ENCODE measurements at places on chromosomes 2 and 18. TPM values are rescaled to one million over a fixed set of nuclear protein-coding genes. Genes with fewer than 3 reads are reported as not detected.

The CCDC68 gene
- 3.9 TPM for total RNA-seq

The GALNT5 gene
- not detected for total RNA-seq

The UNC50 gene
- total RNA-seq, result 24.4 TPM

The DRC1 gene
- not detected for total RNA-seq

The EMILIN1 gene
- 7.2 TPM for total RNA-seq

The TMEM247 gene
- not detected for total RNA-seq

The MOCOS gene
- 25.6 TPM for total RNA-seq

The COPS8 gene
- total RNA-seq, result 14.3 TPM

The C2orf42 gene
- 16.7 TPM for total RNA-seq

The GKN1 gene
- not detected for total RNA-seq

The MRPS9 gene
- 19.3 TPM for total RNA-seq

The CNGA3 gene
- not detected for total RNA-seq

The GPR35 gene
- 0.53 TPM for total RNA-seq

The COL6A3 gene
- 10.0 TPM for total RNA-seq

The LONRF2 gene
- 2.5 TPM for total RNA-seq

GRCh38 chr2:102892698-102893310 is 131.0 kb downstream of the TMEM182 start:
- H3K36me3 ChIP-seq, result no peaks in the 10 kb centered on the region
- H3K4me3 ChIP-seq, result no peak overlapping the region
- no peaks in the 10 kb centered on the region for H3K4me1 ChIP-seq
- no peaks in the 10 kb centered on the region for H3K27me3 ChIP-seq
- H3K27ac ChIP-seq, result no peak overlapping the region

DNA sequence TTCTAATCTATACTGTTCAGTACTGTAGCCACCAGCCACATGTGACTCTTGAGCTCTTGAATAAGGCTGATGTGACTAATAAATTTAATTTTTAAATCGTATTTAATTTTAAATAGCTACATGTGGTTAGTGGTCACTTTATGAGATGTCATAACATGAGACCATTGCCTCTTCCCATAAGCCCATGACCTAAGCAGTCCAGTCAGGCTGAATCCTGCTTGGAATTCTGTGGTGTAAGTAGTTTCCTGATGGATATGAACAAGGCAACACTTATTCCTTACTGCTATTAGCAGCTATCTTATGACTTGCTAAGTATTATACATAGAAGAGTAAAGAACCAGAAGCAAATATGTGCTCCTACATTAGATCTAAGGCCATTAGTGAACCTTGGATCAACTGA is 150.0 kb downstream of the DIS3L2 start:
- H3K4me1 ChIP-seq, result no peaks in the 10 kb centered on the region
- H3K27ac ChIP-seq, result no peak overlapping the region
- no peaks in the 10 kb centered on the region for H3K27me3 ChIP-seq
- no peaks in the 10 kb centered on the region for H3K36me3 ChIP-seq
- DNase-seq, result no peak
- no peak overlapping the region for H3K4me3 ChIP-seq

DNA sequence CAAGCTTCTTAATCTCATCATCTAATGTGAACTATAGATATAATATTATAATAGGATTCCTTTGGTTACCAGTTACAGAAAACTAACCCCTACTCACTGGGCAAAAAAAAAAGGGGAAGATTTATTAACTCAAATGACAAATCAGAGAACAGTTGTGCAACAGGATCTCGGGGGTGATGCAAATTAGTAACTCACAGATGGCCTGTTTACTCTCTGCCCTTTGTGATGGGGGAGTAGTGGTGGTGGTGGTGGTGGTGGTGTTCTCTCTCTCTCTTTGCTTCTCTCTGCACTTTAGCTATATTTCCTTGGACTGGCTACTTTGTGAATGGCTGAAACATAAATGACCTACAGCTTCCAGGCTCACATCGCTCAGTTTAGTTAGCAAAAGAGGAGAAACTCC is 59.0 kb downstream of the TMEM247 start:
- no peaks in the 10 kb centered on the region for H3K4me1 ChIP-seq
- DNase-seq, result no peak
- H3K4me3 ChIP-seq, result no peak overlapping the region
- no peaks in the 10 kb centered on the region for H3K27me3 ChIP-seq

GRCh38 chr18:26574958-26575864 is 26.9 kb upstream of the KCTD1 start:
- no peaks in the 10 kb centered on the region for H3K36me3 ChIP-seq
- no peaks in the 10 kb centered on the region for H3K4me1 ChIP-seq
- no peaks in the 10 kb centered on the region for H3K27me3 ChIP-seq
- peak overlapping the region; percentile 35 for H3K4me3 ChIP-seq
- H3K27ac ChIP-seq, result no peak overlapping the region

DNA sequence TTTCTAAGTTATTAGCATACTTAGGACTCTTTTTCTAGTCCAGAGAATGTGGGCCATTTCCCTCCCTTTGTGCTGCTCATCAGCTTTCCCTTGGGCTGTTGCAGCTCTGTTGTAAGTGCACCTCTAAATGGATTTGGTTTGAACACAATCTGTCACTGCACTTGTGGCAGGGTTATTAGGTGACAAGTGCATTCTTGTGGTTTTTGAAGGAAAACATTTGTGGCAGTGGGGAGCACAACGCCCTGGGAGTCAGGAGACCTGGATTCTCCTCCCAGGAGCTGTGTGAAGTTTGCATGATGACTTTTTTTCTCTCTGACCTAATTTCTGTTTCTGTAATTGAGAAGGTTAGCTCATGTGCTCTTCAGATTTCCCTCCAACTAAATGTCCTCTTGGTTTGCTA is 630.9 kb upstream of the FAM98A start:
- no peaks in the 10 kb centered on the region for H3K27me3 ChIP-seq
- H3K4me1 ChIP-seq, result no peaks in the 10 kb centered on the region
- H3K36me3 ChIP-seq, result no peaks in the 10 kb centered on the region
- H3K27ac ChIP-seq, result no peak overlapping the region
- no peak overlapping the region for H3K4me3 ChIP-seq

GRCh38 chr18:37705016-37705415 is 139.4 kb upstream of the CELF4 start:
- no peak overlapping the region for H3K4me3 ChIP-seq
- no peaks in the 10 kb centered on the region for H3K4me1 ChIP-seq
- H3K27ac ChIP-seq, result no peak overlapping the region
- no peak for DNase-seq

GRCh38 chr2:120709608-120710041 is 26.0 kb upstream of the GLI2 start:
- H3K4me3 ChIP-seq, result no peak overlapping the region
- no peaks in the 10 kb centered on the region for H3K27me3 ChIP-seq
- H3K27ac ChIP-seq, result no peak overlapping the region
- H3K36me3 ChIP-seq, result no peaks in the 10 kb centered on the region
- no peaks in the 10 kb centered on the region for H3K4me1 ChIP-seq

GRCh38 chr2:126761981-126762878 is 106.3 kb downstream of the GYPC start:
- H3K27me3 ChIP-seq, result no peaks in the 10 kb centered on the region
- no peaks in the 10 kb centered on the region for H3K4me1 ChIP-seq
- DNase-seq, result no peak
- H3K36me3 ChIP-seq, result no peaks in the 10 kb centered on the region
- H3K27ac ChIP-seq, result no peak overlapping the region

GRCh38 chr2:102048465-102048864 is 56.7 kb downstream of the IL1R2 start:
- H3K4me1 ChIP-seq, result peaks cover 3% of the 10 kb centered on the region
- no peaks in the 10 kb centered on the region for H3K36me3 ChIP-seq
- no peak for DNase-seq
- no peak overlapping the region for H3K4me3 ChIP-seq
- H3K27me3 ChIP-seq, result no peaks in the 10 kb centered on the region

DNA sequence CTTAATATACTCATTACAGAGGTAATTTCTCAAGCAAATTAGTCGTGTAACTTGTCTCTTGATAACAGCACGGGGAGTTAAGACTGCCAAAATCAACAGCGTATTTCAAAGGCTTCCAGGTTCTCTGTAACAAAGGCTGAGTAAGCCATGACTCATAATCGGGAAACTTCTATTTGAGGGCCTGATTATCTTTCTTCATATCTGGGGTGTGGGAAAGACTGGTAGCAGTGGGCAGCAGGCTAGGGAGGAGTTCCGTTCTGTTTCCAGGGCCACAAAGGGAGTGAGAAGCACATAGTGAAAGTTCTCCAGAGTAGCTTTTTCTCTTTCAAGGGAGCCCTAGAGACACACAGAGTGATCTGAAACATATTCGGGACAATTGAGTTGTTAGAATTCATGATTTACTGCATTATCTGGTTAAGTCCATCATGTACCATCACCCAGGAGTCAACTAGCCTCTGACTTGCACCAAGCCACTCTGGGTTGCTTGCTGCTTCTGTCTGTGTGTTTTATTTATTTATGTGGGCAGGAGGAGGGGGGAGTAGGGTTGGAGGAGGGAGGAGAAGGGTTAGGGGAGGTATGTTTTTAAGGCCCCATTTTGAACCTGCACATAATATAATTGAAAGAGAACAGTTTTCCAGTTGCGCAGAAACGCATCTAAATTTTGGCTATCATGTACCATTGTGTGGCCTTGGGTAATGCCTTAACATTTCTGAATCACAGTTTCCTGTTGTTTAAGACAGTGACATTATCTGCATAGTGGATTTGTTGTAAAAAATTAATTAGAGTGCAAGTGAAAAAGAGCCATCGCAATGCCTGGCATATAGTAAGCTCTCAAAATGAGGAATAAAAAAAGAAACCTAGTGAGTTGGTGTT is 80.5 kb upstream of the ITPRID2 start:
- H3K36me3 ChIP-seq, result no peaks in the 10 kb centered on the region
- H3K4me1 ChIP-seq, result peaks cover 4% of the 10 kb centered on the region
- H3K4me3 ChIP-seq, result no peak overlapping the region
- no peak for DNase-seq
- no peaks in the 10 kb centered on the region for H3K27me3 ChIP-seq
- H3K27ac ChIP-seq, result no peak overlapping the region

- DNase-seq, result no peak
- no peaks in the 10 kb centered on the region for H3K4me1 ChIP-seq
- no peak overlapping the region for H3K4me3 ChIP-seq
- H3K36me3 ChIP-seq, result no peaks in the 10 kb centered on the region
These were observed 194.5 kb downstream of the IKZF2 start for GRCh38 chr2:212956665-212957607.

- H3K27me3 ChIP-seq, result no peaks in the 10 kb centered on the region
- no peak overlapping the region for H3K27ac ChIP-seq
- no peaks in the 10 kb centered on the region for H3K36me3 ChIP-seq
- DNase-seq, result no peak
- peaks cover 21% of the 10 kb centered on the region for H3K4me1 ChIP-seq
- no peak overlapping the region for H3K4me3 ChIP-seq
These were observed 21.9 kb downstream of the SMAD2 start for GRCh38 chr18:47908592-47908991.

DNA sequence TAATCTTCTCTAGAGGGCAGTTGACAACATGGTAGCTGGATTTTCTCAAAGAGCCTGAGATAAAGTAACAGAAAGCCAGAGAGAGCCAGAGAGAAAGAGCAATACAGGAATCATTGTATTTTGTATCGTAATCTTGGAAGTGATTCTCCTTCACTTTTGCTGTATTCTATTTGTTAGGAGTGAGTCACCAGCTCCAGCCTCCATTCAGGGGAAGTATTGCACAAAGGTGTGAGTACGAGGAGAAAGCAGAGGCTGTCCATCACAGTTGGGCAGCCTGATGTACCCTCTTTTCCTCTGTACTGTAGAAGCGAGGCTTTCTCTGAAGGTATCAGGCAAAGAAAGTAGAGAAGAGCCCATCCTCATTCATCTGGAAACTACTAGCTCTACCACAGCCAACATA is 176.8 kb downstream of the KCNS3 start:
- H3K36me3 ChIP-seq, result no peaks in the 10 kb centered on the region
- no peak overlapping the region for H3K27ac ChIP-seq
- H3K4me3 ChIP-seq, result no peak overlapping the region
- no peaks in the 10 kb centered on the region for H3K4me1 ChIP-seq

DNA sequence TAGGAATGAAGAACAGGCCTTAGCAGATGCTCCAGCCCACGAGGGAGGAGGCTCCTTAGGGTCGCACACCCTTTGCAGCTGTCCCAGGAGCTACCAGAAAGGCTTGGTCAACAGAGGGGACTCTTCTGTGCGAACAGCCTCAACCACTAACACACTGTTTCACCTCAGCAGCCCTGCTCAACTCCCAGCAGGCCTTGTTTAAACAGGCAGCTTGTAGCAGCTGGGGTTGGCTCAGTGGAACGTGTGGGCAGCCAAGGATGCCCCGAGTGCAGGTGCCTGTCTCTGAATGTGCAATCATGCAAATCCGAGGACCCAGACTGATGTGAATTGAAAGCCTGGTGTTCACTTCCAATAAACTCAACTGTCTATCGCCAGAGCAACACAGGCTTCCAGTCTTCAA is 88.7 kb upstream of the CXCR4 start:
- no peaks in the 10 kb centered on the region for H3K4me1 ChIP-seq
- no peak for DNase-seq
- no peak overlapping the region for H3K4me3 ChIP-seq
- no peak overlapping the region for H3K27ac ChIP-seq
- H3K27me3 ChIP-seq, result no peaks in the 10 kb centered on the region

DNA sequence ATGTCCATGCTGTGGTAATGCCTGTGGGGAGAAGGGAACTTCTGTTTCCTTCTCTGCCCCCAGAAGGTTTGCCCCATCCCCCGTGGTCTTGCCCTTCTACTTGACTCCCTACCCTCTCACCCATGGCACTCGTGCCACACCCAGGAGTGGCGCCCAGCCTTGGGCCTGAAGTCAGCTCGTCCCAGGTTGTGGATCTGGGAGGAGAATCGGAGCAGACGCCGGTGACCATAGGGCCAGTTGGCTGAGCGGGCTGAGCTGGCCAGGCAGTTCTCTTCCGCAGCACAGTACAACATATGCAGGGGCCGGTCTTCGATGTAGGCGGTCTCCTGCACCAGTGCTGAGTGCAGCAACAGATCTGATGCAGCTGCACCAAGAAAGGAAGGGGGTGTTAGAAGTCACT is 4.7 kb downstream of the HTRA2 start:
- no peaks in the 10 kb centered on the region for H3K27me3 ChIP-seq
- no peak overlapping the region for H3K27ac ChIP-seq
- no peak for DNase-seq
- H3K4me3 ChIP-seq, result no peak overlapping the region
- no peaks in the 10 kb centered on the region for H3K36me3 ChIP-seq

- peaks cover 23% of the 10 kb centered on the region for H3K4me1 ChIP-seq
- H3K27ac ChIP-seq, result no peak overlapping the region
- no peak for DNase-seq
- H3K4me3 ChIP-seq, result no peak overlapping the region
- H3K27me3 ChIP-seq, result no peaks in the 10 kb centered on the region
These were observed 37.1 kb downstream of the ACSL3 start for GRCh38 chr2:222897898-222898297.

- no peaks in the 10 kb centered on the region for H3K4me1 ChIP-seq
- H3K27me3 ChIP-seq, result no peaks in the 10 kb centered on the region
- no peak overlapping the region for H3K27ac ChIP-seq
- no peak for DNase-seq
- no peak overlapping the region for H3K4me3 ChIP-seq
These were observed 64.9 kb downstream of the CHST9 start for GRCh38 chr18:27120246-27120645.

GRCh38 chr2:23617167-23617810 is 232.3 kb downstream of the KLHL29 start:
- no peak overlapping the region for H3K4me3 ChIP-seq
- no peaks in the 10 kb centered on the region for H3K36me3 ChIP-seq
- no peaks in the 10 kb centered on the region for H3K27me3 ChIP-seq

- no peaks in the 10 kb centered on the region for H3K4me1 ChIP-seq
- DNase-seq, result no peak
- H3K36me3 ChIP-seq, result no peaks in the 10 kb centered on the region
- no peak overlapping the region for H3K27ac ChIP-seq
- H3K27me3 ChIP-seq, result peaks cover 44% of the 10 kb centered on the region
These were observed 3.4 kb downstream of the OTX1 start for GRCh38 chr2:63053889-63054602.

GRCh38 chr2:176270100-176270750 is 983 bp downstream of the MTX2 start:
- H3K27me3 ChIP-seq, result no peaks in the 10 kb centered on the region
- no peaks in the 10 kb centered on the region for H3K4me1 ChIP-seq
- no peak overlapping the region for H3K27ac ChIP-seq
- DNase-seq, result no peak
- H3K36me3 ChIP-seq, result no peaks in the 10 kb centered on the region
- peak overlapping the region; percentile 57 for H3K4me3 ChIP-seq

Data from right lobe of liver (tissue), 6 donors.